ENCODE measurements at places on chromosomes 6 and 20. TPM values are rescaled to one million over a fixed set of nuclear protein-coding genes. Genes with fewer than 3 reads are reported as not detected.

- H3K27ac ChIP-seq, result no peak overlapping the region
- no peak overlapping the region for H3K4me3 ChIP-seq
- peaks cover 31% of the 10 kb centered on the region for H3K4me1 ChIP-seq
- no peak for DNase-seq
Measured at GRCh38 chr6:123928529-123928928, 124.9 kb downstream of the NKAIN2 start.

- H3K4me1 ChIP-seq, result peaks cover 43% of the 10 kb centered on the region
- DNase-seq, result no peak
- no peak overlapping the region for H3K4me3 ChIP-seq
- no peaks in the 10 kb centered on the region for H3K27me3 ChIP-seq
- H3K27ac ChIP-seq, result peak overlapping the region; percentile 45
Measured at GRCh38 chr20:3924304-3925112, 35.3 kb downstream of the PANK2 start.

DNA sequence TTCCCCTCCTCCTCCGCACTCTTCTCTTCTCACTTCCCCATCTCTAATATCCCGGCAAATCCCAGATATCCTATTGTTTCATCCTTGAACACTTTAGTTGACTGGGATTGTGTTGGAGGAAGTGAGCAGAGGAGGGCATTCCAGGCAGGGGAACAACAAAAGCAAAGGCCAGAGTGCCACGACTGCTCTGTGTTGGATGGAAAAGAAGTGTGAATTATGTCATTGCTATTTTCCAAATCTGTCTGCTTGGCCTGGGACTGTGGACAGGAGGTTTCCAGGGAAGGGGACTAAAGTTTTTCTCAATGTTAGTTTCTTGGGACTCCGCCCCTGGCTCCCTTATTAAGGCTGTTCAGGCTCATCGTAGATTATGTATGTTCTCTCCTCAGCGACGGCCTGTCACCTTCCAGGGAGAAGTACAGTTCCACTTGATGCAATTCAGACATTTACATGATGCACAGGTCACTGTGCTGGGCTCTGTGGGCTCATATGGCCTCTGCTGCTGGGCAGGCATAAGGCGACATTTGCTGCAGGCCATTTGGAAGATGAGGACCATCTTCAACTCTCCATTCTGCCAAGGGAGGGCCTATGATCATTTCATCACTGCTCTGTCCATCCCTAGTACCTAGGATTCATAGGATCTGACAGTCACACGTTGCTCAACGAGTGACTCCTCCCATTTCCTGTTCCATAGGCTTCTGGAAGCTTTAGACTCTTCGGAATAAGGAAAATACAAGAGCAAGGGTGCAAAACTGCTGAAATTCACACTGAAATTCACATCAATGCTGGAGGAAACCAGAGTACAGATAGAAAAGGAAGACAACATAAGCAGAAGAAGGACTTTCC, 99.1 kb upstream of the KCNK16 start:
- no peaks in the 10 kb centered on the region for H3K36me3 ChIP-seq
- H3K4me1 ChIP-seq, result peaks cover 50% of the 10 kb centered on the region
- no peak for DNase-seq
- H3K27ac ChIP-seq, result no peak overlapping the region

DNA sequence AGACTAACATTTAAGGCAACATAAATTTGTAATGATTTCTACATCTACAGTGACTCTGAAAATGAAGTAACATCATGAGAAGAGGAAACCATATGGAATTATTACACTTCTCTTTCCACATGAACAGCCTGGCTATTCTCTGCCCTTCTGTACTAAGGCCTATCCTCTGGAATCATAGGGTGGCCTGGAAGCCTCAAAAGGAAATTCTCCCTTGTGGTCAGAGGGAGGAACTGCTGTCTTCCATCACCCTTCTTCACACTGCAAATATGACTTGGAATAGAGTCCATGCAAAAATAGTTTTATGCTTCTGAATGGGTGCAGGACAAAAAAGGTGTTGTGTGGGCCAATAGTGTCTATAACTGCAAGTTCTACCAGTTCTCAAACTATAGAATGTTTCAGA, 44.6 kb upstream of the SH3BGRL2 start:
- no peak for DNase-seq
- no peak overlapping the region for H3K27ac ChIP-seq
- no peaks in the 10 kb centered on the region for H3K27me3 ChIP-seq

The BPIFB3 gene
- not detected for total RNA-seq

All from chondrocyte (in vitro differentiated cells).